Progenitor cell of endocrine pancreas (in vitro differentiated cells): ENCODE measurements at places on chromosomes 13 and 19. TPM values are rescaled to one million over a fixed set of nuclear protein-coding genes. Genes with fewer than 3 reads are reported as not detected.

Gene FGF14
- 4.6 and 5.0 TPM in 2 replicates for total RNA-seq

Gene OR7D2
- total RNA-seq, result 1.2 and 1.8 TPM in 2 replicates

DNA sequence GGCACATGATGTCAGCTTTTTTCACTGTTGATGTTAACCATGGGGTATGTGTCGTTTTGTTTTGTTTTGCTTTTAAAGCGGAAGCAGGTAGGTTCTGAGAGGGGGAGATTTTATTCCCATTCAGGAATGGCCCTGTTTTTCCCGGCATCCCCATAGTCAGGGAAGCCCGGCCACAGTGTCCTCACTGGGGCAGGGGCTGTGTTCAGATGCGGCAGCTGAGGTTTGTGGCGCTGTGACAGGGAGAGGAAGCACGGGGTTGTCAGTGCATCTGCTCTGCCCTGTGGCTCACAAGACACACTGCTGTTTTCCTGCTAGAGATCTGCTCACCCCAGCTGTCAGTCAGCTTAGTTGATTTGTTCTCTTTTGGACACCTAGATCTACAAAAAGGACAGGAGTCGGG is 27.6 kb downstream of the ANKRD27 start:
- no peak overlapping the region for H3K4me3 ChIP-seq
- no peak for DNase-seq
- peaks cover 20% of the 10 kb centered on the region for H3K36me3 ChIP-seq
- H3K27me3 ChIP-seq, result no peaks in the 10 kb centered on the region

Gene CACNG7
- 0.18 TPM in 1 of 2 replicates, not detected in the other for total RNA-seq

- no peak overlapping the region for H3K27ac ChIP-seq
- no peaks in the 10 kb centered on the region for H3K36me3 ChIP-seq
- no peak for DNase-seq
- H3K4me1 ChIP-seq, result no peaks in the 10 kb centered on the region
- H3K27me3 ChIP-seq, result peaks cover 5% of the 10 kb centered on the region
- H3K4me3 ChIP-seq, result no peak overlapping the region
These were observed 5.6 kb upstream of the CD33 start for GRCh38 chr19:51219307-51219706.

Gene NDUFA13
- total RNA-seq, result 346 and 347 TPM in 2 replicates

GRCh38 chr19:45404557-45405434 is at the start of gene PPP1R13L:
Gene PPP1R13L (minus strand): TSS chr19:45405069. CDS start chr19:45398318, 6,751 bp downstream.
- peaks cover 12% of the 10 kb centered on the region for H3K4me1 ChIP-seq
- peaks cover 24% of the 10 kb centered on the region for H3K27me3 ChIP-seq
- H3K4me3 ChIP-seq, result peak within 1 kb of the TSS; percentile 96
- H3K36me3 ChIP-seq, result peaks cover 7% of the 10 kb centered on the region
- H3K27ac ChIP-seq, result peak within 1 kb of the TSS; percentile 99

GRCh38 chr13:34654203-34654602 is 287.9 kb upstream of the NBEA start:
- no peak overlapping the region for H3K27ac ChIP-seq
- DNase-seq, result no peak
- peaks cover 5% of the 10 kb centered on the region for H3K4me1 ChIP-seq

GRCh38 chr19:27736225-27736624 is 1476.7 kb downstream of the UQCRFS1 start:
- H3K27me3 ChIP-seq, result no peaks in the 10 kb centered on the region
- H3K4me1 ChIP-seq, result no peaks in the 10 kb centered on the region
- DNase-seq, result no peak
- H3K27ac ChIP-seq, result no peak overlapping the region
- H3K4me3 ChIP-seq, result no peak overlapping the region

DNA sequence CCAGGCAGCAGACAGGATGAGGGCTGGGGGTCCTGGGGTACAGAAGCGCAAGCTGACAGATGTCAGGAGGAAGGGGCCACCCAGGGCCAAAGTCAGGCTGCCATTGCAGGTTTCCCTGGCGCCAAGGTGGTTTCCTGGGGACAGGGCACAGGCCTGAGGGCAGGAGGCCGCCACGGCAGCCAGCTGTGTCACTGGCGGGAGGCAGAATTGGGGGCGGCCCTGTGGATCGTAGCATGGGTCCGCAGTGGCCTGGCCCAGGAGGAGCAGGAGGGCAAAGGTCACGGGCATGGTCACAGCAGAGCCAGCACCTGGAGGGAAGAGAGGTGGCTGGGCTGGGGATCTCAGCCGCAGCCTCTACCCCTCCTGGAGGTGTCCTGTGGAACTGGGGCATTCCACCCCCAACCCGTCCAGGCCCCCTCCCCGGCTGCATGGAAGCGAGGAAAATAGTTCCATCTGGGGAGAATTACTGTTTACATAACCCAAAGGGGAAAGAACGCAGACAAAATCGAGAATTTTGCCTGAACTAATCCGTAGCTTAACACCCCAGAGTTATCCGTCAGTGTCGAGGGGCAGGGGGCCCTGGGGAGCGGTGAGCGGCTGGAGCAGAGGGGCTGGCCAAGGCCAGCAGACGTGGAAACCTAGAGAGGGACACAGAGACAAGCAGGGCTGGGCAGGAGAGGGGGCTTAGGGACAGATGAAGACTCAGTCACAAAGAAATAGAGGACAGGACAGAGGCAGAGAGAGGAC is 1.9 kb downstream of the NTN5 start:
- peaks cover 3% of the 10 kb centered on the region for H3K4me1 ChIP-seq
- DNase-seq, result no peak
- no peak overlapping the region for H3K4me3 ChIP-seq
- H3K36me3 ChIP-seq, result no peaks in the 10 kb centered on the region
- peaks cover 25% of the 10 kb centered on the region for H3K27me3 ChIP-seq

GRCh38 chr19:43468354-43469159 is 3.1 kb upstream of the LYPD3 start:
- H3K27me3 ChIP-seq, result peaks cover 36% of the 10 kb centered on the region
- no peak for DNase-seq
- no peak overlapping the region for H3K4me3 ChIP-seq
- peaks cover 1% of the 10 kb centered on the region for H3K36me3 ChIP-seq

Gene UNC13A
- 3.9 and 4.0 TPM in 2 replicates for total RNA-seq

DNA sequence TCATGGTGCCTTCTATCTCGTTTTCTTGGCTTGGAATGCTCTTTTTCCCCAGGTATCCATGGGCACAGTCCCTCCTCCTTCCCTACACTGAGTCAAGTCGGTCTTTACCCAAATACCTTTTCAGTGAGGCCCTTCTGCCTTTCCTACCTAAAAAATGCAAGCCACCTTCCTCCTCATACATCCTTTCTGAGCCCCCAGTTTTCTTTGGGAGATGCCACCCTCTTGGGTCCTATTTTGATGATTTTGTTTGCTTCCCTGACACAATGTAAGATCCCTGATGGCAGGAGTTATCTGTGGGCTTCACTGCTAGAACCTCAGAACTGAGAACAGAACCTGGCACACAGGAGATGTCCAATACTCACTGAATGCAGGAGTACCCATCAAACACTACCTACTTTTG is 22.3 kb downstream of the NLRP13 start:
- H3K4me3 ChIP-seq, result no peak overlapping the region
- H3K27ac ChIP-seq, result no peak overlapping the region
- H3K27me3 ChIP-seq, result no peaks in the 10 kb centered on the region
- H3K36me3 ChIP-seq, result peaks cover 4% of the 10 kb centered on the region

- H3K4me3 ChIP-seq, result no peak overlapping the region
- peaks cover 16% of the 10 kb centered on the region for H3K4me1 ChIP-seq
- no peak for DNase-seq
- no peaks in the 10 kb centered on the region for H3K36me3 ChIP-seq
- H3K27ac ChIP-seq, result peak overlapping the region; percentile 43
These were observed 4.2 kb upstream of the LRRC25 start for GRCh38 chr19:18401580-18402112.

Gene KCNN4
- 0.31 and 0.34 TPM in 2 replicates for total RNA-seq

DNA sequence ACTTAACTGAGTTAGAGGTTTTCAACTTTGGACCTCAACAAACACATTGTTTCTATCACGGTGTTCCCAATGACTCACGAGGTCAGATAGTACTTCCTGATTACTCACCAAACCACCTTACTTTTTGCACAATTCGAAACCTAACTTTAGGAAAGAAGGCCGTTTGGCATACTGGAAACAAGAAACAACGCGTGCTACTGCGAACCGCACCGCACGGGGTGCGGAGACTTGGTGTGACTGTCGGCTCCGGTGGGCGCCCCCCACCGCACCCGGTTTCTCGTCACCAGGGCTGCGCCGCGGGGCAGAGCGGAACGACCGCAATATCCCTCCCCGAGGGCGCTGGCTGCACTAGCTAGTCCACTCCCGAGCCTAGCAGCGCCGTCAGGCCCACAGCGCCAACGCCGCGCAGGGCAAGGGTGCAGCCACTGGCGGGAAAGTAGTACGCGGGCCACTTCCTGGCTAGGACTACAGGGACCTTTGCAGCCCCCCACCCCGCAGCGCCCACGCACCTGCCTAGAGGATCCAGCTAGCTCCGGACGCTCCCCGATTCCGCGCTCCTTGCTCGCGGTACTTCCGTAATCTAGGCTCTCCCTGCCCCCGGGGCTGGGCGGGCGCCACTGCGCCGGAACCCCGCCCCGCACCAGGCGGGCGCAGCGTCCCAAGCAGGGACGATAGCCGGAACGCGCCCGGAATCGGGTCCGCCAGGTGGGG is at the start of gene PARP4:
Gene PARP4 (minus strand): TSS at position 582 of the 711 bp plus-strand sequence. CDS start 9,002 bp downstream, outside the sequence.
- peaks cover 7% of the 10 kb centered on the region for H3K36me3 ChIP-seq
- H3K27ac ChIP-seq, result peak within 1 kb of the TSS; percentile 90
- H3K4me1 ChIP-seq, result peaks cover 19% of the 10 kb centered on the region
- peak within 1 kb of the TSS; percentile 91 for H3K4me3 ChIP-seq
- H3K27me3 ChIP-seq, result peaks cover 6% of the 10 kb centered on the region

Gene PTH2
- total RNA-seq, result not detected in 2 replicates

Gene GPATCH1
- 13.4 and 15.6 TPM in 2 replicates for total RNA-seq

DNA sequence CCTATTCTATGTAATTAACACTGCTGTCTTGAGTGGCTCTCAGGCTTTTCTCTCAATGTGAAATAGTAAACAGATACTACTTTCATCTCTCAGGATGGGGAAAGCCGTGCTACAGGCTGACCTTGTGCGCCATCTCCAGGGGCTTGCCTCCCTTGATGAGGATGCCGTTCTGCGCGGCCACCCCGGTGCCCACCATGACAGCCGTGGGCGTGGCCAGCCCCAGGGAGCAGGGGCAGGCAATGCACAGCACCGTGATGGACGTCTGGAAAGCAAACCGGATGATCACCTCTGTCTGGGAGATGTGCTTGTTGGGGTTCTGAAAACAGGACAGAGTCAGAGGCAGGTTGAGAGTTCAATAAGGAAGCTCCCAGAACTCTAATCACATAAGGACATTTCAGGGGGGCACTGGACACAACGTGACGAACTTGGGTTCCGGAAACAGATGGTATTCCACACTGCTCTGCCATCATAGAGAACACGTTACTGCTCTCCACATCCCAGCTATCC is 65.0 kb downstream of the ATP7B start:
- H3K36me3 ChIP-seq, result peaks cover 21% of the 10 kb centered on the region
- DNase-seq, result no peak
- H3K4me1 ChIP-seq, result no peaks in the 10 kb centered on the region
- no peak overlapping the region for H3K27ac ChIP-seq
- no peaks in the 10 kb centered on the region for H3K27me3 ChIP-seq

DNA sequence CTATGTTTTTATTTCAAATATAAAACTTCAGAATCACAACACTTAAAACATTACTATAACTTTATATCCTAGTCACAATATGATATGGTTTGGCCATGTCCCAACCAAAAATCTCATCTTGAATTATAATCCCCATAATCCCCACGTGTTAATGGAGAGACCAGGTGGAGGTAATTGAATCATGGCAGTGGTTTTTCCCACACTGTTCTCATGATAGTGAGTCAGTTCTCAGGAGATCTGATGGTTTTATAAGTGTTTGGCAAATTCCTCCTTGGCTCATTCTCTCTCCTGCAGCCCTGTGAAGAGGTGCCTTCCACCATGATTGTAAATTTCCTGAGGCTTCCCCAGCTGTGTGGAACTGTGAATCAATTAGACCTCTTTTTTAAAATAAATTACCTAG is 307.6 kb downstream of the SPRY2 start:
- no peak for DNase-seq
- H3K36me3 ChIP-seq, result no peaks in the 10 kb centered on the region
- H3K27me3 ChIP-seq, result no peaks in the 10 kb centered on the region
- H3K4me1 ChIP-seq, result peaks cover 9% of the 10 kb centered on the region
- H3K27ac ChIP-seq, result no peak overlapping the region
- H3K4me3 ChIP-seq, result no peak overlapping the region
